ENCODE measurements at places on chromosomes 2 and 18.

GRCh38 chr2:237604960-237605359 is 14.4 kb upstream of the RAB17 start:
- DNase-seq: no peak

DNA sequence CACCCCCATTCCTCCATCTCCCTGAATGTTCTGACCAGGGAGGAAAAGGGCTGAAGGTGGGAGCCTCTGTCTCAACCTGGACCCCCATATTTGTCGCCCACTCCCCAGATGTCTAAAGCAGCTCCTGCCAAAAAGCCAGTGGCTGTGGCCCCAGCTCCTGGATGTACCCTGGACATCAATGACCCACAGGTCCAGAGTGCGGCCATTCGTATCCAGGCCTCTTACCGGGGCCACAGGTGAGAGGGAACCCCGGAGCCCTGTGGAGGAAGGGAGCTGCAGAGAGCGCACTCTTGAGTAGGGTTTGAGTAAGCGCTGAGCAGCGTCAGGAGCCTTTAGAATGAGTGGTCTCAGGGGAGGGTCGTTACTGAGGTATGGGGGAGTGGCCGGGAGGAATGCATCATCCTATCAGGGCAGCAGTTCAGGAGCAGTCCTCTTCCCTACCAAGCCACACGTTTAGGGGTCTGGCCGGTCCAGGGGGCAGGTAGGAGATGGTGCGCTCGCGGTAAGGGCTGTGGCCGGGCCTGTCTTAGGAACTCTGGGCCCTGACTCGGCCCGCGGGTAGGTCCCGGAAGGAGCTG is 2.4 kb upstream of the GMPPA start:
- no peak for DNase-seq

DNA sequence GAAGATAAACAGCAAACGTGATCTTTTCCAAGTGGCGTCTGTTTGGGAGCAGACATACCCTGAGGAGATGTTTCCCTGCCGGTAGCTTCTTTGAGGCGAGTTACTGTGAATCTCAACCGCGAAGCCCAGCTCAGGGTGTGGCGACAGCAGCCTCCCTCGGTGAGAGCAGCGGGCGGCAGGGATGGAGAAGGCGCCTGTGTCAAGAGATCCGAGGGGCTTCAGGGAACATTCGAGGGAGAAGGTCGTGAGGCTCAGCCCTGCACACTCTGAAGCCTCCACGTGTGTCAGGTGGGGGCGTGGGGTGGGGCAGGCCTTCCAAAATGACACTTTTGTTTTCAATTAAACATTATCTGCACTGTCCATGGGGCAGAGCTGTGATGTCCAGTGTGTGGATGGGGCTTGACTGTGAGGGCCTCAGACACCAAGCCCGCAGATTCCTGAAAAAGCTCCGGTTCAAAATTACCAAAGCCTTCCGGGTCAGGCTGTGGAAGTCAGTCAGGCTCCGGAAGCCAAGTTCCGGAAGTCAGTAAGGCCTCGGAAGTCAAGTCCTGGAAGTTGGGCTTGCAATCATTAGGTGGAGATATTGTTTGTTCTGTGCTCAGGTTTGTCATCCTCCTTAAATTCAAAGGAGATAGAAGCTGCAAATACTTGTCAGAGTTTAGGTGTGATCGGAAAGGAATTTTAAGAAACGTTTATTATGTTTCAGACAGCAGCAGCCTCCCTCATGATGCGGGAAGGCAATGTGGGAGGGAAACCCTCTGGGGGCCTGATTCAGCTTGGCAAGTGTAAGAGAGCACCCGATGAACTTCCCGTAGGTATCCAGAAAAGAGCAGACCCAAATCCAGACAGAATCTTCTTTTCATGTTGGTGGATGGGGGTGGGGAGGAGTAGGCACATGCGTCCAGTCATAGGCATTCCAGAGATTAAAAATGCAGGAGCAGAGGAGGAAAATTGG is 20.7 kb downstream of the SMIM21 start:
- DNase-seq: no peak

DNA sequence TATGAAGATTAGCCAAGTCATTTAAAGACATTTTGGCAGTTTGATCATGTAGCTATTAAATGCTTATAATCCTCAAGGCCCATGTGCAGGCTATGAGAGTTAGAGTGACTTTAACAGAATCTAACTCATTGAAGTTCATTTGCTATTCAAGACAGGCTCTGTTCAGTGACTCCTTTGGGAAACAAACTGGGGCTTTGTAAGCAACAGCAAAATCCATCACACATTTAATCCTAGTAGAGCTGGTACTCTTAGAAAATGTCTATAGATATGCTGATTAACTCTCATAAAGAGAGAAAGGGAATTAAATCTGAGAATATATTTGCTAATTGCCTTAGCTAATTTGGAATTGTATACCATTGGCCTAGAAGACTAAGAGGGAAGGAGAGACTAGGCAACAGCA is 182.8 kb upstream of the SESTD1 start:
- no peak for DNase-seq

- no peak for DNase-seq
Observed at GRCh38 chr2:239819974-239820555, 205.1 kb downstream of the NDUFA10 start.

GRCh38 chr2:55703350-55703749 is 9.7 kb upstream of the PNPT1 start:
- DNase-seq: no peak
